Activated naive CD4-positive, alpha-beta T cell treated with anti-CD3 and anti-CD28 coated beads, Interleukin-2, amount 50 U/mL, for 16 hours (primary cell): ENCODE measurements at places on chromosomes 2 and 18.

DNA sequence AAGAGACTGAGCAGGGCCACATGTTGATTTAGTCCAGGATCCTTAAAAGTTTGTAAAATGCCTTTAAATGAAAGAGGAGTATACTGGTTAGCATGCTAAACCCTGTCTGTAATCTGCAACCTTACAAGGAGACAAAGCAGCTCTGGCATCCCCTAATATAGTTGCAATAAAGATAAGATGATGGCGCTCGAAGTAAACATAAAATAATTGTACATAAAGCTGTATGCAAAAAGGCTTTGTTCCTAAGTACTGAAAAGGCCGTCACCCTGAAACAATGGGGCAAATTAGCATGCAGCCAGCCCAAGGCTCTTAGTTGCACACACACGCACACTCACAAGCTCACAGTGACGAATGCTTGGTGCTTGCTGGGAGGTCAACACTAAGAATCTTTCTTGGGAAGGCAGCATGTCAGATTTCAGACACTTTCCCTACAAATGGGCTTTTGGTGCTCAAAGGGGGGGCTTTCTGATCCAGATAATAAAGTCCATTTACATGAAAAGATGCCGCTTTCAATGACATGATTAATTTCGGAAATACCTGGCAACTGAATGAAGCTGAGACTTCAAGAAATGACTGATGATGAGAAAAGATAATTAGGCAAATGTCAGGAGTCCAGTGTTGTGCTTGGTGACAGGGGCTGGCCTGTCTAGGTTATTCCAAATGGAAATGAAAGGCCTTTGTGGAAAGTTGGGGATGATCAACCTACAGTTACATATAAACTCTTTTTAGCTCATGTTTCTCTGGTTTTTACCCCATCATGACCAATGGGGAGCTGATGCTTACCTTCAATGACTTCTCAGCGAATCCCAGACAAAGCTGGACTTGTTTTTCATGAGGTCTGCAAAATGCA is 370.3 kb downstream of the MEIS1 start:
- DNase-seq = no peak

GRCh38 chr18:77395953-77396352 is 146.3 kb downstream of the GALR1 start:
- DNase-seq = no peak

DNA sequence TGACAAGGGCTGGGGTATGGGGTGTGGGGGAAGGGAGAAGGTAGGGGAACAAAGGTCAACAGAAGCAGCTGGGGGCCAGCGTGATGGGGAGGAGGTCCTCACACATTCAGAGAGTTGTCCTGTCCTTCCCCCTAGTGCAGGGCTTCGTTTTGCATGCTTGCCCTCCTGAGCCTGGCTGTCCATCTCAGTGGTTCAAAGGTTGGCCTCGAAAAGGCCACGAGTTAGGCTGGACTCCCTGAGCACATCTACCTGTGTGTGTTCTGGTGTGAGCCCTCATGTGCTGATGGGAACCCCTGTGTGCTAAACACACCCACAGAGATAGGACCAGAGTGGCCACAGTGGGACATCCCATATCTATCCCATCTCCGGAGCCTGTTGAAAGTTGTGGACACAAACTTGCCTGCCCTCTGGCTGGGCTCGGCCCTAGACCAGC is 51.9 kb downstream of the EPAS1 start:
- DNase-seq = no peak

GRCh38 chr2:14288016-14288415 is 344.5 kb upstream of the LRATD1 start:
- no peak for DNase-seq

GRCh38 chr18:77949355-77949973 is 699.8 kb downstream of the GALR1 start:
- DNase-seq = no peak

DNA sequence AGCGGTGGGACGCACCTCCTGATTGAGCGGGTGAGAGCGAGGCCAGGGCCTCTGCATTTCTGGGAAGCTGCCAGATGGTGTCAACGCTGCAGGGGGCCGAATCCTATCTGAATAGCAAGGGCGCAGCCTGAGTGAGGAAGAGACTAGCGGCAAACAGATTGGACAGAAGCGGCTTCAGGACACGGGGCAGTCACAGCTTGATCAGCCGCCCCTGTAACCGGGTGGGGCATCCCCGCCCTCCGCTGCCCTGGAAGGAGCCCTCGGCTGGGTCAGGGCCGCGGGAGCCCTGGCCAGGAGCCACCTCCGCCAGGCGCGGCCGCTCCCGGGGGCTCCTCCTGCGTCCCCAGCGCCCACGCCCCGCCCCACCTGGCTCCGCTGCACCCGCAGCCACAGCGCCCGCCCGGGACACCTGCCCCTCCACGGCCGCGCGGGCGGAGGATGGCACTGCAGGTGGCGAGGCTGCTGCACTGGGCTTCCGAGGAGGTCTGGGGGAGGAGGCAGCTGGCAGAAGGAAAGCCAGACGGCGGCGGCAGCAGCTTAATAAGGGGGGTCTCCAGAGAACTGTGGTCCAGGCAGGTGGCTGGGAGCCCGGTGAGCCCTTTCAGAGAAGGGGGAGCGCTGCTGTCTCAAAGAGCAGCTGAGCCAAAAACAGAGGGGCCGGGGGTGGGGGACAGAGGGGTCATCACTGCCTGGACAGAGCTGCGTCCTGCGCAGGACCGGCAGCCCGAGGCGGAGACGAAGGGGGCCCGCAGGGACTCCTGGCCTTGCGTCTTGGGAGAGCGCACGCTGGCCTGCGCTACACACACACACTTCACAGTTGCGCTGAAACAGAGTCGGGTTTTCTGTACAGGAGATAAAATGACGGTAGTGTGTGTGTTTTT is 18.8 kb upstream of the SOX11 start:
- no peak for DNase-seq

DNA sequence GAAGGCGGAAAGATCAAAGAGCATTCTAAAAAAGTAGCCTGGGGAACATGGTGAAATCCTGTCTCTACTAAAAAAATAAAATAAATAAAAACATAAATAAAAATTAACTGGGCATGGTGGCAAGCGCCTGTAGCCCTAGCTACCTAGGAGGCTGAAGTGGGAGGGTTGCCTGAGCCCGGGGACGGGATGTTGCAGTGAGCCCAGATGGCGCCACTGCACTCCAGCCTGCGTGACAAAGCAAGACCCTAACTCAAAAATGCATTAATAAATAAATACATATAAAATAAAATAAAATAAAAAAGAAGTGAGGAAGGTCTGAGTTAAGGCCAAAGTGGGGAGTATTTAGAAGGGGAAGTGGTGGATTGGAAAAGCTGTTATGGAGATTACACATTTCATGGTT is 1.3 kb upstream of the PSMD14 start:
- DNase-seq = no peak

- no peak for DNase-seq
Observed at GRCh38 chr18:78521136-78521535, 458.5 kb upstream of the SALL3 start.

DNA sequence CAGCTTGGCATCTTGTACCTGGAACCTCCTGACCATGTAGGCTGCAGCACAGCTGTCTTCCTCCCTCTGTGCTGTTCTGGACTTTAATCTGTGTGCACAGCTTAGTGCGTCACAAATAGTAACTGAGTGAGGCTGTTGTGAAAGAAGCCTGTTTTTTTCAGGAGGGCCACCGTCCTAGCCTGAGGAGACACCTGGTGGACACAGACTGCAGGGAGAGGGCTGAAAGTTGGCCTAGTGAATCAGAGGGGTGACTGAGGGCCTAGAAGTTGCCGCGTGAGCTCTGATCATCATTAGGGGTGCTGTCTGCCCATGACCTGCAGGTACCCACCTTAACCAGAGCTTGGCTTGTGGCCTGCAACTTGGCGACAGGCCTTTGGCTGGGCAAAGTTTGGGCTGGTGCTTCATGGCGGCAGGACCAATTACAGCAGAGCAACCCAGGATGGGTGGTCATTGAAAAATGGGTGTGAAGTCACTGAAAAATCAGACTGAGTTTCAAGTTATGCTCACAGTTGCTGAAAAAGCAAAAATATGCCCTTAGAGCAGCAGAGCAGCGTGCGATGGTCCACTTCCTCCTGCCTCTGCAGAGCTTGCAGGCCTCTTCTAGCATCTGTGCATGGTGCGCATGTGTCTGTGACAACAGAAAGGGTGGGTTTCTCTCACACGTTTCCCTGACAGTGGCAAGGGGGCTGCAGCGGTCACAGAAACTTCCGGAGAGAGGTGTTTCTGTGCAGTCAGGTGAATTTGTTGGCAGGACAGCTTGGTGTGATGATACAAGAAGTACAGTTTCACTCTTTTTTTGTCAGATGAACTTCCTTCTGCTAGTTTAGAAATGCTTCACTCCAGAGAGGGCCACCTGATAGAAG is 9.6 kb downstream of the GDF7 start:
- DNase-seq = no peak

GRCh38 chr2:62459106-62459505 is 46.9 kb downstream of the TMEM17 start:
- no peak for DNase-seq

GRCh38 chr2:120684289-120685065 is 51.2 kb upstream of the GLI2 start:
- DNase-seq = no peak

- DNase-seq = no peak
Observed at GRCh38 chr2:176482107-176482506, 212.9 kb downstream of the MTX2 start.

DNA sequence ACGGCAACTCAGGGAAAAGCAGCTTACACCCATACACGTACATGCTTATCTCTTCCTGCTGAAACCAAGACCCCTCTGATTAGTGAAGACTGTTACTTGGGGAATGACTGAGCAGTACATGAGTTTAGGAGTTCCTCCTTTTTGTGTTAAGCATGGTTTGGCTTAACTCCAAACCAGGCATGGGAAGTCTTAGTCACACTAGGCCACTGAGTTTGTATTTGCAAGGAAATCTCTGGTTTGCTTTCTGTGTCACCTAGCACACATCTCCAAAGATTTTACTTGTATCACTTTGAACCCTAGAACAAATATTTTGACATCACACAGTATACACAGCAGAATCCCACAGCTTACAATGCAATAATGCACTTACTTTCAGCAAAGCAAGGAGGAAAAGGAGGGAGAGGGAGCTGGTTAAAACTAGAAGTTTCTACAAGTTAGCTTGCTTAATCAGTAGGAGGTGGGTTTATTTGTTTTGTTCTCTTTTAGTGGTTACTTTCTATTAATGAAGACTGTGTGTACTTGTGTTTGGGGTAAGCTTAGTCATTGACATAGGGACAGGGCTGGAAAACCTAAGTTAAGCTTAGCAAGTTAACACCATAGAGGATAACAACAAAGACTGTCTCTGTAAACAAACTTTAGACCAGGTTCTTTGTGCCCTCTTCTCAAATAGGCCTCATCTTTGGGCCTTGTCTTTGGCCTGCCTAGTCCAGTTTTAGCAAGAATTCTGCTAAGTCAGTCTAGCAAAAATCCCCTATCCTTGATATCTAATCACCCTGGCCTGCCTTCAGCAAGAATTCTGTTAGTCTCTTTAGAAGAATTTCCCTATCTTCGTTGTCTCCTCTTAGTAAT is 219.4 kb downstream of the MREG start:
- DNase-seq = no peak

- no peak for DNase-seq
Observed at GRCh38 chr2:151576080-151576479, 158.2 kb downstream of the NEB start.

- no peak for DNase-seq
Observed at GRCh38 chr2:1925516-1925915, 181.2 kb upstream of the PXDN start.

GRCh38 chr2:174744111-174744510 is 20.2 kb downstream of the CHRNA1 start:
- DNase-seq = no peak

GRCh38 chr2:9106338-9107167 is 100.1 kb upstream of the ASAP2 start:
- DNase-seq = no peak

GRCh38 chr2:153487448-153487847 is 8.9 kb upstream of the RPRM start:
- no peak for DNase-seq

- DNase-seq = no peak
Observed at GRCh38 chr18:45106331-45106774, 425.7 kb downstream of the SETBP1 start.

DNA sequence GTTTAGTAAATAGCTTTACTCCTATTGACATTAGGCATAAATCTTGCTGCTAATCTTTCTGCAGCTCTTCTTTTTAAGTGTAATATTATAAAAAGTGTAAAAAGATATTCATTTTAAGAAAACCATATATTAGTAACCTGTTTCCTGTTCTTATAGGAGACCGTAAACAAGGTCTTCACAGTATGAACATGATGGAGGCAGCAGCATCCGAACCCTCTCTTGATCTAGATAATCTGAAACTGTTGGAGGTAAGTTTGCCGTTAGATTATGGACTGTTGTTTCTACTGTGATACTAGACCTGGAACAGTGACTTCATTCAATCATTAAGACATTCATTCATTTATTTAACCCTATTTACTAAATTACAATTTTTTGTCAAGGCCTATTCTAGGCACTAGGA is 120.0 kb upstream of the FAM117B start:
- no peak for DNase-seq

- DNase-seq = no peak
Observed at GRCh38 chr2:208179028-208179609, 10.7 kb downstream of the C2orf80 start.

DNA sequence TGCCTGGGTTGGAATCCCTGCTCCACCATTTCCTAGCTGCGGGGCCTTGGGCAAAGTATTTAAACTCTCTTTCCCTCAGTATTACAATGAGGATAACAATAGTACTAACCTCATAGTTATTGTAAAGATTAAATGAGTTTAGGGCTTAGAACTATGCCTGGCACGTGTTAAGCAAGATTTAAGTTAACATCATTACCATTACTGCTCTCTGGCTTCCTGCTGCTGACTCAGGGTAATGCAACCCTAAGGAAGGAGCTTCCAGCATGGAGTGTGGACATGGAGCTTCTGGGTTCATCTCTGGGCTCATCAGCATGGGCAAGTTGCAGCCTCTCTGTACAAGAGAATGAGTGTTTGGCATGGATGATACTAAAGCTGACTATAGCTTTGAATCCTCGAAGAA is 374.2 kb upstream of the MAP2 start:
- DNase-seq = no peak

- no peak for DNase-seq
Observed at GRCh38 chr2:3204031-3204821, 173.4 kb downstream of the EIPR1 start.

- no peak for DNase-seq
Observed at GRCh38 chr2:44912660-44913059, 28.8 kb upstream of the SIX3 start.

- DNase-seq = no peak
Observed at GRCh38 chr2:133426791-133427190, 141.5 kb downstream of the NCKAP5 start.

DNA sequence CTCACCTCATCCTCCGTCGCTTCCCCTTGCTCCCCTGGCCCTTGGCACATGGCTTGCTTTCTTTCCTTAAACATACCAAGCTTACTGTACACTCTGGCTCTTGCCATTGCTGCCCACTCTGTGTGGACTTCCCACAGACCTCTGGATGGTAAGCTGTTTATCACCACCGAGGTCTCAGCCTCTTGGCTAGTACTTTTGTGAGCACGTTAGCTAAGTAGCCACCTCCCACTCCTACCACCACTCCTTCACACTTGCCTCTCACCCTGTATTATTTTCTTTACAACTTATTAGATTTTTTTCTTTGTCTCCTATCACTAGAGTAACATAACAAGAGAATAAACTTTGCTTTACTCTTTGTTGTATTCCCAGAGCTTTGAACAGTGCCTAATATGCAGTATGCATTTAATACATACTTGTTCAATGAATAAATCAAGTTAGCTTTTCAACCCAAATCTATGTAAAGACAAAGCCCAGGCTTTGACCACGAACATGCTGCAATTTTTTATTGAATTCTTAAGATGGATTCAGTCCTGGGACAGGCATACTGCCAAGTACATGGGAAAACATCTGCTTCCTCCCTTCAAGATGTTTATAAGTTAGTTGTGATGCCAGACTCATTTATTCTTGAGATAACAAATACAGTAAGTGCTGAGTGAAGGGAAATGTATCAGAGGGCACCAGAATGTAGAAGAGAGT is 25.0 kb upstream of the MSGN1 start:
- DNase-seq = no peak
